ENCODE measurements at places on chromosomes 2 and 18.

GRCh38 chr2:22798386-22798785 is 586.6 kb upstream of the KLHL29 start:
- DNase-seq, result no peak

- no peak for DNase-seq
Observed at GRCh38 chr2:73893764-73894474, 1.1 kb downstream of the ACTG2 start.

GRCh38 chr2:64985447-64985846 is 3.8 kb upstream of the SLC1A4 start:
- no peak for DNase-seq

GRCh38 chr2:7758073-7758759 is 841.0 kb downstream of the RNF144A start:
- DNase-seq, result no peak

DNA sequence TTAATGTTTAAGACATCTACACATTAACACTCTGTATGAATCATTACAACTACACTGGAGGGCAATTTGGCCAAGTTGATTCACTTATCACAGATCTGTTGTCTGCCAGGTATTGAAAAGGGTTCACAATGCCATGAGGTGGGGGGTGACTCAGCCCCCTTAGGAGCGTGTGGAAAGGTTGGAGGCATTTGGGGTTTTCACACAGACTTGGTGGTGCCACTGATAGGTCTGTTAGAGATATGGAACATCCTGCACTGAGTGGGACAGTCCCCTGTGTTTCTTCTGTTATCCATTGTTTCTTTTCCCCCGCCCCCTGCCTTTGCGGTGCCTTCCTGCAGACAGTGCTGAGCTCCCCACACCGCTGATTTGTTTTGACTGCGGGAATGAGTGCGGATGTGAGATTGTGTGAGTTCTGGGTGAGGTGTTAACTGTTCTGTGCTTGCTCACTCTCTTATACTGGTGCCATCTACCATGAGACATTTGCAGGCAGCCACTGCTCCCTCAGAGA is 9.3 kb upstream of the TSN start:
- DNase-seq, result no peak

GRCh38 chr2:7728388-7728787 is 811.2 kb downstream of the RNF144A start:
- no peak for DNase-seq

DNA sequence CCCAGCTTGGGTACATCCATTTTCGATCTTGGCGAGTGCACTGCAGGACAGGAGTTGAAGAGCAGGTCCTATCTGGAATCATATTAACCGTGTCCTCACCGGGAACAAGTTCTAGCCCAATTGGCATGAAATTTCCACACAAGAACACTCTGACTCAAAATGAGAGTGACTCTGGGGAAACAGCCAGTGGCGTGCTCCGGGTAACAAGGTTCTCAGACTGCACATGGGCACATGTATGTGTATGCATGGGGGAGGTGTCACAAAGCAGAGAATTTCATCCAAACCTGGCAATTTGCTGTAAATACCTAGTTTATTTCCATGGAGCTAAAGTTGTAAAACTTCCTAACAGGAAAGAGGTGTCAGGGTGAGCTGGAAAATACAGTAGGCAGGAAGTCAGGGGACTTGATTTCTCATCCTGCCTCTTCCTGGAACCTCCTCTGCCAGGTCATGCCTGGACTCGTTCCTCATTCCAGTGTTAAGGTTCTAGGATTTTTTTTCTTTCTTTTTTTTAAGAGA is 1.7 kb downstream of the TUBB6 start:
- DNase-seq, result no peak

- DNase-seq, result no peak
Observed at GRCh38 chr2:119181391-119181790, 22.8 kb upstream of the C1QL2 start.

DNA sequence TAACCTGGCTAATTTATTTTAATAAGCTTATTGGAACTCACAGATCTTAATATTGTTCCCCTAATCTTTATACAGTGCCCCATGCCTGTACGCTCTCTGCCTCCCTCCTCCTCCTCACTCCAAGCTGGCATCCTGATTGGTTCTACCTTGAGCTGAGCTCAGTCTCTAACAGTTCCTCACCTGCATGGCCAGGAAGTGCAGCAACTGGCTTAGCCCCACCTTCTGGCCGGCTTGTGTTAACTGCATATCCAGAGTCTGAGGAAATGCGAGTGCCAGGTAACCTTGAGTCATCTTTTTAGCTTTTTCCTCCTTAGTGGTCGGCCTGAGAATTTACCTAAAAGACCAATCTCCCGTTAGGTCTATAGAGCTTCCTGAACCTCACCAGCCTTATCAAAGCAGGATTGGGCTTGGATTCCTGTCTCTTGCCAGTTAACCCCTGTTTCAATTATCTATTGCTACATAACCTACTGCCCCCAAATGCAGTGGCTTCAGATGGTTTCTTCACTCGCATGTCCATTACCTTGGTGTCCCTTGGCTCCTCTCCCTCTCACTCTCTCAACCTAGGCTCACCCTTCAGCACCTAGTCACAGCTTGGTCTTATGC is 89.5 kb upstream of the STK39 start:
- peak; percentile 32 for DNase-seq

DNA sequence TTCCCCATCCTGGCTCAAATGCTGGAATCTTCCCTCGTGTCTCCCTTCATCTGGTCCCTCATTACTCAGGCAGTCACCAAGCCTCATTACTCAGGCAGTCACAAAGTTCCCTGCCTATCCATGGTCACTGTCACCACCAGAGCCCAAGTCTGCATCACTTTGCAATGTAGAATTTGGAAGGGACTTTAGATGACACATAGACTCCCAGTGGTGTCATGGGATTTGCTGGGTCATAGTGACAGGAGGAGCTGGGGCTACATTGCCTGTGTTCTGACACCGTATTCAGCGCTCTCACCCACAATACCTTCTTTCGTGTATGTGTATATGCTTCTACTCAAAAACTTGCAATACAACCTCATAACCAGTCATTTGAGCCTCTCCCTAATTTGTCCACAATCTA is 2.1 kb upstream of the EMILIN1 start:
- DNase-seq, result no peak

DNA sequence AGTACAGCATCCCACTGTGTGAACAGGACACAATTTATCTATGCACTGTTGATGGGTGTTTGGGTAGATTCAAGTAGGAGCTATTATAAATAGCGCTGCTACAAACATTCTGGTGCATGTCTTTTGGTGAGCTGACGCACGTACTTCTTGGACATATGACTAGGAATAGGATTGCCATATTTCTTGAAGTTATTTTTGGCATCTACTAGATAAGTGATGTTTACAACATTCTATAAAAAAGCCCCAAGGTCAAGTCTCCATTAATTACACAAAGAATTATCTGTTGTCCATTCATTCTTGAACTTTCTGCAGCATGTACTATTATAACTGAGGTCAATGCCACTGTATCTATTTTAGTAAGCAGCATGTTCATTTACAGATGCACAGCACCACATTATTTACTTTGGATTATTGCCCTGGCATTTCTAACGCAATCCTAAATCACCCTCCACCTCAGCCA is 225.5 kb upstream of the TMEM200C start:
- DNase-seq, result no peak

DNA sequence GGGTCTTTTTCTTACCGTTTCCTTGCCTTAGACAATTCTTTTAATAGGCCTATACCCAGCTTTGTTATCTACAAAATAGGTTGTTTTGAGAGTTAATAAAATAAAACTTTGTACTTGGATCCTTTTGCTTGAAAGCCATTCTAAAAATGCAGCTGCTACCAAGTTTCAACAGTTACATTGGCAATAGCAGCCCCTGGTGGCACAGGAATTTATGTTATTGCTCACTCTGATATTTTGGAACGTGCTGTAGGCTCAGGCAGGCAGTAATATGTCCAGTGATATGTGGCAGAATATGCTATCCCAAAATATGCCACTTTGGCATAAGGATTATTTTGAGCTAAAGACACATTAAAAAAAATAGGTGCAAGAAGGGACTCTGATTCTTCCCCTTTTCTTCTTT is 6.7 kb upstream of the COMMD1 start:
- no peak for DNase-seq

DNA sequence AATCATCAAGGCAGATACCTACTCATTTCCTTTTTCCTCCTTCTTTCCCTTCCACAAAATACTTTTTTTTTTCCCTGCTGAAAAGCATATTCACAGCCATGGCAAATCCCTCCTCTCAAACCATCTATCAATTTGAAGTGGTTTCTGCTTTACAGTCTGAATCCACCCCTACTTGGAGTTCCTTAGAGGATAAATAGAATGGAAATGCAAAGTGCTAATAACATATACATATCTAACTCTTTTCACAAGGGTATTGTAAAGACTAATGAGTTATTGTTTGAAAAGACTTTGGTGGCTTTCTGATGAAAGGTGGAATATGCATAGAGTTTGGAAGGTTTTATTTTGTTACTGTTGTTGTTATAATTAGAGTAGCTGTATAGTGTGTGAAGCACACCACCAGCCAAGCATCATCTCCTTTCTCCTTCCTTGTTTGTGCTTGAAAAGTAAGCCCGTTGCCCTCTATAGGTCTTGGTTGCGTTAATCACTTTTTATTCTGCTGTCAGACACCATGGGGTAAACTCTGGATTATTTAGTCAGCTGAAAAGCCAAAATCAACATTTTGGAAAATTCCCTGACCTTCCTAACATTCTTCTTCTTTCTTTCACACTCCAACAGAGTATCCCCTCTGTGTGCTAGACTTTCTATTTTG is 2126.9 kb upstream of the CELF4 start:
- DNase-seq, result no peak

DNA sequence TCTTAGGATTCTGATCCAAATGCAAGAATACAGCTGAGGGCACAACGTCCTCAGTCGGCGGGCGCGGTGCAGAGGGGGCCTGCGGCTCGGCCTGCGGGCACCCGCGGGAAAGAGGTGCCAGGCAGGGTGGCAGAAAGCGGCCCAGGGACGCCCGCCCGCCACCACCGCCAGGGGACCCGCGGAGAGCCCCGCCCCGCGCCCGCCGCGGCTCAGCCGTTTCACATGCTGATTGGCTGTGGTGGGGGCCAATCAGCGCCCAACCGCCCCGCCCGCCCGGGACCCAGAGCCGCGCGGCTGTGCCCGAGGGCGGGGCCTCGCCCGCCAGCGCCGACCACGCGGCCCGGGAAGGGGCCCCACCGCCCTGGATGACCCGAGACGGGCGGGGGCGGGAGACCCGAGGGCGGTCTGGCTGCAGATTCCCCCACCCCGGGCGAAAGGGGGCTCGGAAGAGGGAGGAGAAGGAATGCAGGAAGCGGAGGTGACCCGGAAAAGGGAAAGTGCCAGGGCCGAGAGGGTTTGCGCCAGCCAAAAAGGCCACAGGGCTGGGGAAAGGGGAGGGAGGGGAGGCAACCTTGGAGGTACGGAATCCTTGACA is 8.0 kb downstream of the IRS1 start:
- peak; percentile 88 for DNase-seq

DNA sequence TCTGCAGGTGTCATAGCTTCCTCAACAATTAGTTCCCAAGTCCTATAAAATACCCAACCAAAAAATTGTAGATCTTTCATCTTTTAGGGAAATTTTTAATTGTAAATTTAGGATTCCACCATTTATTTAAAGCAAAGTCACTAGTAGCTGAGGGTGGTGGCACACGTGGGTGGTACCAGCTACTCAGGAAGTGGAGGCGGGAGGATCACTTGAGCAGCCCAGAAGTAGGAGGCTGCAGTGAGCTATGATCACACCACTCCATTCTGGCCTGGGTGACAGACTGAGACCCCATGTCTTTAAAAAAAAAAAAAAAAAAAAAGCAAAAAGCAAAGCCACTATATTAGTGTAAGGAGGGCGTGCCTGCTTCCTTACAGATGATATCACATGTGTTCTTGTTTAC is 60.3 kb upstream of the GREB1L start:
- DNase-seq, result no peak

- DNase-seq, result no peak
Observed at GRCh38 chr2:133166031-133166430, 402.2 kb downstream of the NCKAP5 start.

DNA sequence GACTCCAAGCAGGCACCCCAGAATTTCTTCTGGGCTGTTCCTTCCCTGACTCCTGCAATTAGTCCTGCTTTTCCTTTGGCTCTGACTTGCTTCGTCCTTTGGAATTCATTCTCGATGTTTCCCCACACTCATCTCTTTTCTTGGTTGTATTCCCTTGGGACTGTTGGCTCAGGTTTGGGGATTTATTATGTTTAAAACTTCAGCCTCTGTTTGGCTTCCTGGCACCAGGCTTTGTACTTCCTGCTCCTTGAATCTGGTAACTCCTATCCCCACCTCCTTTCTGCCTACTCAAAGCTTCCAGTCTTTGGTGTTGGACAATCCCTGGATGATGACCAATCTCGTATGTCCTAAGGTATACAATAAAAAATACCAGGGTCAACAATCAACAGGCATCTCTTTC is 1.8 kb upstream of the KCNE4 start:
- no peak for DNase-seq

DNA sequence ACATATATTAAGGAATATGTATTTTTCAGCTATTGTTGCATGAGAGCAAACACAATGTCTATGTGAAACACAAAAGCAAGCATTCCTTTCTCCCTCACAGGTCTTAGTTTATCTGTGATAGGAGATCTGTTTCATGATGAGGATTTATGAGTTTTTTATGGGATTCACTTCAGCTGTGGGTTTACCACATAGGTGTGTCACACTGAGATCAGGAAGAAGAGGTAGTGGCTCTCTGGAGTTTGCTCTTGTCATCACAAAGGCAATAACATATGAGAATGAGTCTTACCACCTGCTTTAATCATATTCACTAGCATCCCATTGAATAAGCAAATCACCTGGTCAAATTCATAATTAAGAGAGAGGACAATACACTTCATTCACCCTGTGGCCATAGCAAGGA is 960.3 kb upstream of the SLC39A10 start:
- DNase-seq, result no peak

DNA sequence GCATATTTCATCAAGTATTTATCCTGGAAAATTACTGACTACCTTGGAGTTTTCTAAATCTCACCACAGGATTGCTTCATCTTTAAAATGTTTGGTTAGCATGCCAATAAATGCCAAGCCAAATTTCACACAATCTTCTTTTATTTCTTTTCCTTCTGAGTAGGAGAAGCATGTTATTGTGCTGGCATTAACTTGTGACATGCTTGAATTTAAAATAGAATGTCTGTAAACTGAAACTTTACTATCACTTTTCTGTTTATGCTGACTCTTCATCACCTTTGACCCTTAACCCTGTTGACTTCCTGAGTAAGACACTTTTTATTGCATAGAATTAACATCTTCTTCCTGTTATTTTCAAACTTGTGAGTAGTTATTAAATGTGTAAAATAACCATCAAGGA is 56.2 kb upstream of the LRRTM4 start:
- no peak for DNase-seq

DNA sequence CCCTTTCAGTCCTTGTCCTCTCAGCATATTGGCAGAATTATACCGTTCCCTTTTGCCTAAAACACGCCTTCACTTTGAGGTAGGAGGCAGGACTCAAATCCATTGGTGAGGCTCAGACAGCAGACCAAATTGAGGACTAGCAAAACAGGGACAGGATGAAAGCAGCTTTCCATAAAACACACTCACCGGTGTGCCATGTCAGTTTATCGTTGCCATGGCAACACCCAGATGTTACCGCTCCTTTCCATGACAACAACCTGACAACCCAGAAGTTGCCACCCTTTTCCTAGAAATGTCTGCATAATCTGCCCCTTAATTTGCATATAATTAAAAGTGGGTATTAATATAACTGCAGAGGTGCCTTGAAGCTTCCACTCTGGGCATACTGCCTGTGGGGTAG is 730.4 kb downstream of the METTL4 start:
- DNase-seq, result no peak

Data from T follicular helper cell (primary cell).